ENCODE measurements at places on chromosomes 5 and 9.

DNA sequence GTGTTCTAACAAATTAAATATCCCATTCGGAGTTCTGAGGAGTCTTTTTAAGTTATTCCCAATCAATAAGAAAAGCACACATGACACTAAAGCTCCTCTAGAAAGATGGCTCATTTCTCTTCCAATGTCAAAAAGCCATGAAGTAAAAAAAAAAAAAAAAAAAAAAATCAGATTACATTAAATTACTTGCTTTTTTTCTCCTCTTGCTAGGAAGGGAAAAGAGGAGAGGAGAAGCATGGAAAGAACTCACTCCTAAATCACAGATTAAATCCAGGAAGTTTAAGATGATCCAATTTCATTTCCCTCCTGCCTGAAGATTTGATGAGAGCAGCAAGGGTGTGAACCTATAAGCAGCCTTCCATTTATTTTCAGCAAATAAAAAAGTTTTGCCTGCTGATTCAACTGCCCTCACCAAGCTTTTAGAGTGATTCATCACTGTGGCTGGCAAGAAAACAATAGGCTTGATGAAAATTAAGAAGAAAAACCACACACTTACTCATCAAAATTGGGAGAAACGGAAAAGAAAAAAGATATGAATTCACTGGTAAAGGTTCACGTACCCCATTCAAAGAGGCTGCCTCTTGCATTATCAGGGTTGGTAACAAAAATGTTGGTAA, 19.7 kb downstream of the MYO10 start:
- DNase-seq, result no peak

DNA sequence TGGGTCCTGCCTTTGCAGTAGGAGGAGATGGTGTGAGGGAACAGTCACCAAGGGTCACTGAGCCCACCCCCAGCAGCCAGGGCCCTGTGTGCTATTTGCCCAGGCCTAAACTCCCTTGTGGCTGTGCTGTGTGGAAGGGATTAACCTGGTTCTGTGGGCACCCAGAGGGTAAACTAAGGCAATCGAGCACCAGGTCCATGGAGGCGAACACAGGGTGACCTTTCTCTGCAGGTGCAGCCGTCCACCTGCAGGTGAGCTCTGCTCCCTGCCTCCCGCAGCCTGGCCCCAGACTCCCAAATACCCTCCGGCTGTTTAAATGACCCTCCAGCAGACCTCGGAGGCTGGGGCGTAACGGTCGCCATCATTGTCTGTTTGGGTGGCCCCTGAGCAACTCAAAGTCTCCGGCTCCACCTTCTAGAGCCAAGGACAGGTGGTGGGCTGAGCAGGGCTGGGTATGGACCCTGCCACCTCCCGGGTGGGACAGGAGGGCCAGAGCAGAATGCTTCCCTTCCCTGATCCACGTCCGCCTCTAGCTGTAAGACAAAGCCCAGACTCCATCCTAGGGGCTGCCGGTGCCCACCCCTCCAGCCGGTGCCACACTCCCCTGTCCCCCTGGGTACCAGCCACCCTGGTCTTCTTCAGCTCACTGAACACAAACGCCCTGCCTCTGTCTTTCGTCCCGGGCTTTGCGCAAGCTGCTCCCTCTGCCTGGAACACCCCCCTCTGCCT, 34.1 kb upstream of the FIBCD1 start:
- DNase-seq, result no peak

GRCh38 chr5:8500426-8500825, 631.5 kb downstream of the MTRR start:
- no peak for DNase-seq

DNA sequence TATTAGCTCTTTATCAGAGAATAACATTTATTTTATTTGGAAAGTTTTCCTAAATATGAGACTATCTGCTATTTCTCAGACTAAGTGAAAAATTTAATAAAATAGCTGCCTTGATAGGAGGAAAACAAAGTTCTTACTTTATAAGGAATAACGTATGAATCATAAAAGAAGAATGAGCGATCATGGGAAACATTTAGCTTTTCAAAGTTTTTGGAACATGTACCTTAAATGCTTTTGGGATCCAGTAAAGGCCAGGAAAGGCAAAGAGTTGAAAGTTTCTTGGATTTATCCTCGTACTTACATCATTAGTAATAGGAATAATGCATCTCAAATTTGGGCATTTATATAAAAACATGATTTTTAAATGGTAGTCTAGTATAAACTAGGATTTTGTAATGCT, 19.4 kb downstream of the OGN start:
- DNase-seq, result no peak

- no peak for DNase-seq
Observed at GRCh38 chr5:10393491-10393890, 40.0 kb downstream of the MARCHF6 start.

DNA sequence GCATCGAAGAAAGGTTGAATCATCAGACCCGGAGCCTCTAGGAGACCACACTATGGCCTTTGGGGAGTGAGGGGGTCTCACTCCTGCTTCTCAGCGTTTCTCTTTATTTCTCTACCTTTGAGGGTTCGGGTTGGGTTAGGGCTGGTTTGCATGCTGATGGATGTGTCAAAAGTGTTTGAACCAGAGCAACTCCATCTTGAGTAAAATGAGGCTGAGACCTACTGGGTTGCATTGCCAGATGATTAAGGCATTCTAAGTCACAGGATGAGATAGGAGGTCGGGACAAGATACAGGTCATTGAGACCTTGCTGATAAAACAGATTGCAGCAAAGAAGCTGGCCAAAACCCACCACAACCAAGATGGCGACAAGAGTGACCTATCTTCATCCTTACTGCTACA, 44.9 kb upstream of the TCF7 start:
- no peak for DNase-seq

GRCh38 chr5:42767491-42768105, 11.0 kb downstream of the CCDC152 start:
- no peak for DNase-seq

- no peak for DNase-seq
Observed at GRCh38 chr9:22097707-22098106, 88.6 kb upstream of the CDKN2B start.

GRCh38 chr5:66597183-66597757, 1.1 kb downstream of the MAST4 start:
- no peak for DNase-seq
